MCF 10A (cell line): ENCODE measurements at places on chromosomes 3 and 15.

DNA sequence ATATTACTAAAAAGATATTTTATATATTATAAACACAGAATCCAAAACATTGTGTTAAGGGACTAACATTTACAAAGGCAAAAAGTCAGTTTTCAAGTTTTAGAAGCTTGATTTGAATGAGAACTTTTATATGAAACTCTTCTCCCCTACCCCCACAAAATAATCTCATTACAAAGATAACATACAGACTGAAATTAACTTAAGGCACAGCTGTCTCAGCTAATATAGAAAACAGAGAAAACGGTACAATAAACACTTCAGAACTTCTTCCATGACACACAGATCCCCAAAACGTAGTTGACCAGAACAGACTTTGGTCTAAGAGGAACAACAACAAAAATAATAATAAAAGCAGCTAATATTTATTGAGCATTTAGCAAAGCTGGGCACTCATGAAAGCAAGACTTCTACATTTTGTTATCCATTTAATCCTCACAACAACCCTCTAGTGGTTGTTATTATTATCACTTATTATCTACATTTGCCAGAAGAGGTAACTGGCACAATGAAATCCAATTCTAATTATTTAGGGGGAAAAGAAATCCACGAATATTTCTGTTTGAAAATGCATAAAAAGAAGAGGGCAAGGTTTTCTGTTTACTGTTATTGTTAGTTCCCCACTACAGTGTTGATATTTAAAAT, 68.1 kb downstream of the PFN2 start:
- H3K27me3 ChIP-seq = no peaks in the 10 kb centered on the region
- peak; percentile 0 for DNase-seq

GRCh38 chr15:29638781-29639180, 183.5 kb downstream of the TJP1 start:
- no peak for DNase-seq
- H3K27me3 ChIP-seq = peaks cover 31% of the 10 kb centered on the region
- no peaks in the 10 kb centered on the region for H3K36me3 ChIP-seq
- peaks cover 5% of the 10 kb centered on the region for H3K4me1 ChIP-seq

DNA sequence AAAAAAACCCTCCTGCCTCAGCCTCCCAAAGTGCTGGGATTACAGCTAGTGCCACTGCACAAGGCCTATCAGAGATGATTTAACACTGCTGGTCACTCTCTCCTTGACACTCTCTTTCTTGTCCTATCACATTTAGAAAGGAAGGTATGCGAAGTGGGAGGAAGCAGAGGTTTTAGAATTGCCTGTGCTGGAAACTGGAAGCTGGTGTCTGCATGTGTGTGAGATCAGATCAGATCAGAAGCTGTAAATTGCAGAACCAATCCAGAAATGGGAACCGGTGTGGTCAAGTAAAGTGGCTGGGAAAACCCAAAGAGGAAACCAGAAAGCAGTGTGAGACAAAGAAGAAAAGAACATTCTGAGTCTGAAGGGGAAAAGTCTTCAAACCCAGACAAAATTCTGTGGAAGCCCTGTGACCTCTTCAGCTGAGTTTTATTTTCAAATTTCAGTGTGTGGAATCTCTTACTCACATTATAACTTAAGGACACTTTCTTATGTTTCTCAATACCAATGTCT, 2.8 kb downstream of the EFHB start:
- no peak overlapping the region for H3K27ac ChIP-seq
- DNase-seq = no peak
- H3K4me3 ChIP-seq = no peak overlapping the region
- H3K27me3 ChIP-seq = no peaks in the 10 kb centered on the region
- peaks cover 8% of the 10 kb centered on the region for H3K36me3 ChIP-seq
- H3K4me1 ChIP-seq = peaks cover 17% of the 10 kb centered on the region

DNA sequence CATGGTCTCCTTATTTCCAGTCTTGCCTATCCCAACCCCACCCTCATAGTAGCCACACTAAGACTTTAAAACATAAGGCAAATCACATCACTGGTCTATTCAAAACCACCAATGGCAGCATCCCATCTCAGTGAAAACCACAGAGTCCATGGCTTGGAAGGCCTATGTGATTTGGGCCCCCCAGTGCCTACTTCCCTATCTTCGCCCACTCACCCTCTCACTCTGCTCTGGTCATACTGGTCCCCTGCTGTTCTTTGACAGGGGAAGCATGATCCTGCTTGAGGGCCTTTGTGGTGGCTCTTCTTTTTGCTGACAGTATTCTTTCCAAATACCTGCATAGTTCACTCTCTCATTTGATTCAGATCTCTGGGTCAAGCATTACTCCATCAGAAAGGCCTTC, 3.3 kb downstream of the GTF2A2 start:
- H3K4me1 ChIP-seq = no peaks in the 10 kb centered on the region
- H3K27me3 ChIP-seq = no peaks in the 10 kb centered on the region
- H3K27ac ChIP-seq = no peak overlapping the region
- DNase-seq = no peak
- H3K4me3 ChIP-seq = no peak overlapping the region

- no peak overlapping the region for H3K4me3 ChIP-seq
- no peaks in the 10 kb centered on the region for H3K4me1 ChIP-seq
- H3K27ac ChIP-seq = no peak overlapping the region
- no peak for DNase-seq
- no peaks in the 10 kb centered on the region for H3K36me3 ChIP-seq
These were observed 21.7 kb downstream of the ARL14 start for GRCh38 chr3:160698599-160699195.

DNA sequence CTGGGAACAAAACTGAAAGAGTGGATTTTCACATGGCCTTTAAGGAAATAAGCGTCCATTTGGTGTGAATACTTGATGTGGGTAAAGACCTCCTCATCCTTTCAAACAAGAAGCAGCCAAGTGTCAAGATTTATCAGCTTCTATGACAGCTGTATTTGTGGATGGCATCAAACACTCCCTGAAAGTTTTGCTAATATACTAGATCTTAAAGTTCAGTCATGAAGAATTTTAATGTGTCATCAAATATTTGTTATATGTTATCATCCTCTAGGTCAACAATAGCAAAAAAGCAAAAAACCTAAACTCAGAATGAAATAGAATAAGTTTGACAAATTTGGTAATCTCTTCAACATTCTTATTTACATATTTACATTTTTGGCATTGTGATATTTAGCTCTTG, 29.1 kb upstream of the LYSMD4 start:
- peaks cover 6% of the 10 kb centered on the region for H3K4me1 ChIP-seq
- H3K27me3 ChIP-seq = no peaks in the 10 kb centered on the region
- no peak overlapping the region for H3K4me3 ChIP-seq
- H3K27ac ChIP-seq = no peak overlapping the region

GRCh38 chr3:168049367-168049974, 46.3 kb downstream of the GOLIM4 start:
- no peaks in the 10 kb centered on the region for H3K27me3 ChIP-seq
- H3K4me1 ChIP-seq = peaks cover 24% of the 10 kb centered on the region
- no peak overlapping the region for H3K27ac ChIP-seq

DNA sequence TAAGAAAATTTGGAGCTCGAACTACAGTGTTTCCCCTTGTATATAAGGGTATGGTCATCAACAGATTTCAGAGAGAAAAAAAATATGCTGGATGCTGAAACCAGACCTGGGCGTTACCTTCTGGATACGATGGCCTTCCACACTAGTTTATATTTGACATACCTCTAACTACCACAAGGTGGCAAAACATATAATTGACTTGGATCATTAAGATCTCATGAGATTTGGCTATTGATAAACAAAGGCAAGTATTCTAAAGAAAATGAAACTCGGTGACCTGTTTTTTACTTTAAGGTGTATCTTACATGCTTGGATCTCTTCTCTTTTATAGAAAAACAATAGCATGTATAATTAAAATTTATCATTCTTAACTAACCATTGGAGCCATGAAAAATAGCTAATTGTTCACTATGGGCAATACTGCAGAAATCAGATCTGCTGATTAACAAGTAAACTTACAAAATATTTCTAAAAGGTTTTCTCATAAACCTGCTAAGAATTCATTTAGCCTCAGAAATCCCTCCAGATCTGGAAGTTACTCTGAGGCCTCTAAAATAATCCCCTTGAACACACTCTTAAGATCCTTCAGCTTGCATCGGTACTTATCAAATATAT, 300.6 kb upstream of the KCNH8 start:
- H3K4me3 ChIP-seq = no peak overlapping the region
- no peaks in the 10 kb centered on the region for H3K27me3 ChIP-seq
- H3K27ac ChIP-seq = no peak overlapping the region
- peak; percentile 44 for DNase-seq

GRCh38 chr15:76196269-76197231, 114.7 kb downstream of the ETFA start:
- peaks cover 49% of the 10 kb centered on the region for H3K4me1 ChIP-seq
- H3K27me3 ChIP-seq = no peaks in the 10 kb centered on the region
- peak overlapping the region; percentile 63 for H3K27ac ChIP-seq
- H3K36me3 ChIP-seq = no peaks in the 10 kb centered on the region

DNA sequence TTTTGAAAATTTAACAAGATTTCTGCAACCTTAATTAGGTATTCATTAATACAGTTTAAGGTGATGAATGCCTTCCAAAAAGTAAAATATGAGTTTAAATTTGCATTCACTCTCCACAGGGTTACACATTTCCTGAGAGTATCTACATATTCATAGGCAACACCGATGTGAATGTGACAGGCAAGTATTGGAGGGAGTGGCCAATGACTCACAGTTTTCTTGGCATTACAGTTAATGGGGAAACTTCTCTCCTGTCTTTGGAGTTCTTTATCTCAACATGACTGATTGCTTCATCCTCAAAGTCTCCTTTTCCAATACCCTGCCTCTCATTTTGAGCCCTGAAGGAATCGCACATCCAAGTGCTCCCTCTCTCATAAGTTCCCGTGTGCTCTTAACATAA, 181.9 kb upstream of the CHL1 start:
- H3K4me1 ChIP-seq = peaks cover 7% of the 10 kb centered on the region
- H3K4me3 ChIP-seq = no peak overlapping the region
- no peaks in the 10 kb centered on the region for H3K36me3 ChIP-seq
- DNase-seq = peak; percentile 56
- no peaks in the 10 kb centered on the region for H3K27me3 ChIP-seq

GRCh38 chr3:194272221-194272620, 78.9 kb downstream of the CPN2 start:
- peaks cover 21% of the 10 kb centered on the region for H3K4me1 ChIP-seq
- H3K36me3 ChIP-seq = no peaks in the 10 kb centered on the region
- H3K27me3 ChIP-seq = no peaks in the 10 kb centered on the region
- no peak overlapping the region for H3K27ac ChIP-seq
- DNase-seq = no peak

DNA sequence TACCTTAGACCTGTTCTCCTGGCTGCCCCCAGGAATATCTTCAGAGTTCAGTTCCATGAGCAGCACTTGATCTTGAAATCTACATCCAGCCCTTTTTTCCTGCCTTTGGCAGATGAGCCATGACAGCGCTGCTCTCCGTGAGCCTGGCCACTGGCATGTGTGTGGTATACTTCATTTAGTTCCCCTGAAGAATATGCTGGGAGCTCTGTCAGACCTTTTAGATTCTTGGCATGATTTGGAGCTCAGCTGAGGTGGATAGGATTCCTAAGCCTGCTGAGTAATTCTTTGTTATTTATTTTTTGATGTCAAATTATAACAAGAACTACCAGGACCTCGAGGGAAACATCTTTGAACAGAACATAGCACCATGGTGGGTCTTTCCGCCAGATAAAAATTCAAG, 121.7 kb downstream of the EDEM1 start:
- no peaks in the 10 kb centered on the region for H3K36me3 ChIP-seq
- no peaks in the 10 kb centered on the region for H3K4me1 ChIP-seq
- no peak for DNase-seq
- no peak overlapping the region for H3K27ac ChIP-seq
- H3K27me3 ChIP-seq = no peaks in the 10 kb centered on the region

GRCh38 chr15:69576035-69576526, 123.5 kb downstream of the RPLP1 start:
- no peaks in the 10 kb centered on the region for H3K27me3 ChIP-seq
- H3K27ac ChIP-seq = no peak overlapping the region
- DNase-seq = peak; percentile 61
- no peak overlapping the region for H3K4me3 ChIP-seq
- no peaks in the 10 kb centered on the region for H3K36me3 ChIP-seq

DNA sequence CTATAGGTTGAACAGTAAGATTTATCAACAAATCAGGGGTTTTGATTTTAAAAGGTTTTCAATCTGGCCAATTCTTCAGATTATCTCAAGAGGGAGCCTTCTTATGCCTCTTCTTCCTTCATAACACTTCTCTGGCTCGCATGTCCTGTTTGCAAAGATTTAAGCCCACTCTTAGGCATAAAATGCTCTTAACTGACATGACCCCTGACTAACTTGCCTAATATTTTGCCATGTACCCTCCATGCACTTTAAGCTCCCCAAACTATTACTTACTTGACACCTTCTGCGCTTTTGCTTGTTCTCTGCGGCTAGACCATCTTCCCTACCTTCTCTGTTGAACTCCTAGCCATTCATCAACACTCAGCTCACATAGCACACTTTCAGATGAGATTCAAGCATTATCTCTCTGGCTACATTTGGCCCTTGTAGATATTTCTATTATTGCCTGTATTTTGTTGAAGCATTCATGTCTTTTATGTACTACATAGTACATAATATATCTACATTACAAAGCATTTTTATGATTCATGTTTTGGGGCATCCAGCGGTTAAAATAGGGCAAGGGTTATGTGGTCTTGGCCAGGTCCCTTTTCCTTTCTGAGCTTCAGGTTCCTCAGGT, 1.0 kb upstream of the ARIH1 start:
- peak overlapping the region; percentile 100 for H3K27ac ChIP-seq
- H3K4me3 ChIP-seq = peak overlapping the region; percentile 91
- peaks cover 25% of the 10 kb centered on the region for H3K36me3 ChIP-seq
- no peaks in the 10 kb centered on the region for H3K27me3 ChIP-seq
- H3K4me1 ChIP-seq = peaks cover 6% of the 10 kb centered on the region

- peaks cover 29% of the 10 kb centered on the region for H3K36me3 ChIP-seq
- H3K4me1 ChIP-seq = peaks cover 11% of the 10 kb centered on the region
- peak; percentile 67 for DNase-seq
These were observed 976 bp downstream of the DIS3L start for GRCh38 chr15:66294157-66294931.

DNA sequence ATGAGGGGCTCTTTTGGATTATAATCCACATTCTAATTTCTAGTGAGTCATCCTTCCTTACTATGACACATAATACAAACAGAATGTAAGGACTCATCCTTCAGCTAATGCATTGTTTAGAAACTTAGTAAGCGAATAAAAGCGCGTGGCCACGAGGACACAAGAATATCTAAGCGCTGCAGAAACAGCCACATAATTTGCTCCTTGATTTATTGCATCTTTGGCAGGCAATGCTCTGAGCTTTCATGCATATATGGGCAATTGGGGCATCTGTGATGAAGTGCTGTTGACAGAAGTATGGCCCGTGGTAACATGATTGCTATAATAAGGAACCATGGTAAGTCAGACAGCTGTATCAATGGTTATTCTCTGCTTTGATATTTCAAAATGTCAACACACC, 191.3 kb upstream of the ZNF385D start:
- H3K27ac ChIP-seq = no peak overlapping the region
- H3K4me1 ChIP-seq = no peaks in the 10 kb centered on the region
- no peaks in the 10 kb centered on the region for H3K36me3 ChIP-seq
